Activated CD4-positive, alpha-beta memory T cell treated with anti-CD3 and anti-CD28 coated beads, Interleukin-2, amount 10 ng/mL, durations not matched to agents 7 days and 5 days (primary cell): ENCODE measurements at places on chromosomes 4 and X. TPM values are rescaled to one million over a fixed set of nuclear protein-coding genes. Genes with fewer than 3 reads are reported as not detected.
A peak's percentile ranks its signal among the peaks of the same experiment; 100 is the strongest.

Gene TMSB15A
- total RNA-seq = not detected

Gene MAGEA2
- not detected for total RNA-seq

Gene SH2D1A
- total RNA-seq = 61.2 TPM

Gene TRIM2
- 0.20 TPM for total RNA-seq

Gene STOX2
- total RNA-seq = not detected

Gene STK26
- total RNA-seq = 50.8 TPM

Gene SH3RF1
- total RNA-seq = 0.23 TPM

Gene DGKK
- not detected for total RNA-seq

Gene PLP1
- total RNA-seq = not detected

Gene MFAP3L
- total RNA-seq = 0.33 TPM

Gene DCLK2
- 0.05 TPM for total RNA-seq

Gene NRK
- total RNA-seq = not detected

DNA sequence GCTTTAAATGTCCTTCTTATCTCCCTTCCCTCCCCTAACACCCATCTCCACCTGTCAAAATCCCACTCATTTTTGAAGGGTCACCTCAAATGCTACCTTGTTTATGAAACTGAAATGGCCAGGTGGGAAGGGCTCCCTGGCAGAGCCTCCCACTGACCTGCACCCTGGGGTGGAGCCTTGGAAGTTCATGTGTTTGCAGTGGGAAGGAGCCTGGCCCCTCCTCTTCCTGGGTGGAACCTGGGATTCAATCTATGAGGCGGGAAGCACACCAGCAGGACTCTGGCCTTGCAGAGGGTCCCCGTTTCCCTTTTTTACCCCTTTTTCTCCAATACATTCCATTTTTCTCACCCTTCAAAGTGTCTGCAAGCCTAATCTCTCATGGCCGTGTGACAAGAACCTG is 197.4 kb downstream of the ENOX2 start:
- no peak for DNase-seq

DNA sequence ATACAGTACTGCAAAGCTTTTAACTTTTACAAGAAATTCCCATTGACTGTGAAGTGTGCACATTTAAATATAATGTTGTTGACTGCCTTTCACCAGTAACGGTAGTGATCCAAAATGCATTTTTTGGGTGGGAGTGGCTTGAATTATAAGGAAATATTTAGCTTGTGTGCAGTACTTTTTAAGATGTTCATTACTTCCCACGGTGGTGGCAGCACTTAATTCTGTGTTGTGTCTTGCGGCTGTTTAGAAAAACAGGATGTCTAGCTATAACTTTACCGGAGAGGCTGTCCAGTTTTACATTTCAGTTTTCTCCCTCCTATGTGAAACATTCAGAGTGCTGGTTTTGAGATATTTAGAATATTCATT is 1.7 kb downstream of the TMEM131L start:
- peak; percentile 38 for DNase-seq

GRCh38 chr4:54625391-54625790 is 32.4 kb upstream of the KIT start:
- no peak for DNase-seq

- DNase-seq = no peak
Measured at GRCh38 chr4:128462103-128462783, 174.6 kb upstream of the PGRMC2 start.

DNA sequence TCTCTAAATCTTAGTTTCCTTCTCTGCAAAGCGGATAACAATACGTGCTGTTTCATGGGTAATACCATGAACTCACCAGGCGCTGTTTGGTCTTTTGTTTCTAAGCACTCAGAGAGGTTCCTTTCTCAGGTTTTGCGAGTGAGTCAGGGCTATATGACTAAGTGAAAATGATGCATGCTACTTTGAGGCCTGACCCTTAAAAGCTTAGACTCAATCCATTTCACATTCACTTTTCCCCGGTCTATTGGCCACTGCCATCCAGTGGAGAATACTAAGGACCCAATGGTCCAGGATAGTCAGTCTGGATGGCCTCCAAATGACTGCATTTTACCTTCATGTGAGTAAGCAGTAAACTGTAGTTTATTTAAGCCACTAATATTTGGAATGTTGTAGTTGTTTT is 400.8 kb upstream of the SLIT2 start:
- DNase-seq = no peak

DNA sequence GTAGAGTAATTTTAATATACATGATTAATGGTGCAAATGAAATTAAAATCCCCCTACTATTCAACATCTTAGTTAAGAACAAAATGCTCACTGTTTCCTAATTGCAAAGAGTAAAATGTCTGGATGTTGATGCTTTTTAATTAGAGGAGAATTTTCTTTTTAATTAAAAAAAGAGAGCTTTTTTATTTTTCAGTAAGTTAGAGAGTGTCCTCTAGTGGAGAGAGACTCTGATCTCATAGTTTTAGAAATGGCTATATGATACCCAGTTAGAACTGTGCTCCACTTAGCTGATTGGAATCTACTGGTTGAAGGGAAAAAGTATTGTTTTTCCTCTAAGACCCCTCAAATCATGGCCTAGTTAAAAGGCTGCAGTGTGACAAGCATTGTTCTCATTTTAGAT is 312.0 kb upstream of the MAGEB2 start:
- no peak for DNase-seq

- DNase-seq = no peak
Measured at GRCh38 chr4:111031596-111031995, 408.7 kb upstream of the PITX2 start.

- no peak for DNase-seq
Measured at GRCh38 chr4:94621491-94622080, 136.2 kb upstream of the BMPR1B start.

GRCh38 chr4:6114181-6114580 is 86.2 kb downstream of the JAKMIP1 start:
- no peak for DNase-seq

DNA sequence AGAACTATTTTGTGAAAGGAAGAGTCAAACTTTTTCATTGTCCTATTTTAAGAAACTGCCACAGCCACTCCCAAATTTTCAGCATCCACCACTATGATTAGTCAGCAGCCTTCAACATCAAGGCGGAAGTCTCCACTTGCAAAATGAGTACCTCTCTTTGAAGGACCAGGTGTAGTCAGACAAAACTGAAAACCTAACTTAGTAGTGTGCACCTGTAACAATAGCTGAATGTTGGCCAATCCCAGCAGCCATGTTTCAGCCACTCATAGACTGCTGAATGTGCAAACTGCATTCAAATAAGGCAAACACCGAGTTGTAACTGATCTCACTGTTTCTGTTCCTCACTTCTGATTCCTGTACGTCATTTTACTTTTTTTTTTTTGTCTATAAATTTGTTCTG is 341.1 kb downstream of the IL15 start:
- no peak for DNase-seq

GRCh38 chr4:95267081-95267480 is 281.7 kb downstream of the UNC5C start:
- no peak for DNase-seq

GRCh38 chr4:43547561-43547960 is 655.0 kb downstream of the GRXCR1 start:
- DNase-seq = no peak

GRCh38 chrX:53317365-53318069 is 36.1 kb upstream of the IQSEC2 start:
- DNase-seq = peak; percentile 61

GRCh38 chr4:8039290-8039689 is 99.6 kb upstream of the AFAP1 start:
- no peak for DNase-seq

- DNase-seq = peak; percentile 19
Measured at GRCh38 chrX:54495814-54496516, at the start of gene FGD1. TSS of gene FGD1 (minus strand) at chrX:54496234. CDS start at chrX:54495432, 802 bp downstream.

GRCh38 chrX:6095469-6095868 is 133.2 kb downstream of the NLGN4X start:
- no peak for DNase-seq

DNA sequence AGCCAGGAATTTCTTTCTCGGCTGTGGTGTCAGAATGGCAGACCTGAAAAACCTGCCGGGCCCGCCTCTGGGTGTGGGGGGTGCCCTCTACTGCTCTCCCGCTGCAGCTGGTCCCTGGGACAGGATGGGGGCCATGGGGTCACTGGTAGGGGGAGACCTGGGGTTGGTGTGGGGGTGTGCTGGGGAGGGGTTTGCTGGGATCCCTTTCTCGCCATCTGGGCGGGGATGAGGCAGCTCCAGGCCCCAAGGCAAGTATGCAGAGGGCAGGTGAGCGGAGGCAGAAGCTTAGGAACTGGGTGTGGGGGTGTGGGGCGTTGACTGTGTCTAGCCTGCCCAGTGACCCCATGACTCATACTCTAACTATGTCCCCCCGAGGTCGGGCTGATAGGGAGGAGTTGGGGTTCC is 884 bp downstream of the CCDC120 start:
- no peak for DNase-seq

DNA sequence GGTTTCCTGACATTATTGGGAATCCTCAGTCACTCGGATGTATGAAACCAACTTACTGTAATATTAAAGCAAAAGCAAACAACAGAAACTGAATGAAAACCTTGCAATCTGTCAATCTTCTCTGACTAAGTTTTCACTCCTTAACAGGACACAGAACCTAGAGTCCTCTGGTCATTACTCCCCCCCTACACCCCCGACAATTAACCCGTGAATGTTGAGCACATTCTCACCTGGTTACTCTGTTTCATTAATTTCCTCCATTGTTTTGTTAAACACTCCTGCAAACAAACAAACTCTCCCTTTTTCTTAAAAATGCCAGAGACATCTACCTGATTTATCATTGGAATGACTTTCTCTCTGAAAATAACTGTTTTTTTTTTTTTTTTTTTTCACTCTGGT is 469.0 kb upstream of the PRKX start:
- DNase-seq = no peak

DNA sequence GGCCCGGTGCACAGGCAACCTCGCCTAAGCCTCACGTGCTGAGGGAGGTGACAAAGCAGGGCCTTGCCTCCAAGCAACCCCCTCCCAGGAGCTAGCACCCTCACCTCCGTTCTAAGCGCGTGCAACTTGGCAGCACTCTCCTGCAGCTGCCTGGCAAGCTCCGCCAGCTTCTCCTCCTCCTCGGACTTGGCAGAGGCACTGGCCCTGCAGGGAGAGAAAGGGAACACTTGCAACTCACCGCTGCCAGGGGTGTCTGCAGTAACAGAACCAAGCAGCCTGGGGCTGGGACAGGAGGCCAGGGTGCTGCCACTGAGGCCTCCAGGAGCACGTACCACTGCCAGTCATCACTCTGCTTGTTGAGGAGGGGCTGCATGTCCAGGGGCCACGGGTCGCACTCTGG is 10.3 kb upstream of the TREX2 start:
- DNase-seq = no peak

DNA sequence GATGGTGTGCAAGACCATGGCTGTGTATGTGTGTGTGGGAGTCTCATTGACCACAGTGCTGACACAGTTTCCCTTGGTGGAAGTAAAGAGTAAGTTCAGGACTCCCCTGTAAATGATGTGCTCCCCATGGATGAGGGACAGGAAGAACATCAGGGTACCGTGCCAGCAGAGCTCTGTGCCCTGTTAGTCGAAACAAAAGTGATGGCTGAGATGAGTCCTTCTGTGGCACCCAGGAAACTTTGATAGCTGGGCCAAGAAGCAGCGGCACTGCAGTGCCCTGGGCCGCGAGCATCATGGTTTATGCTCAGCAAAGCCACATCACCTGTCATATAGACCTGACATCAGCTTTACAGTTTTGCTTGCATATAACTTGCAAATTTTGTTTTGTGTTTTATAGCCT is 61.4 kb upstream of the CLDN34 start:
- DNase-seq = no peak

- DNase-seq = no peak
Measured at GRCh38 chr4:184968366-184968765, 49.9 kb upstream of the HELT start.

- no peak for DNase-seq
Measured at GRCh38 chr4:99652596-99653436, 4.8 kb downstream of the C4orf54 start.

DNA sequence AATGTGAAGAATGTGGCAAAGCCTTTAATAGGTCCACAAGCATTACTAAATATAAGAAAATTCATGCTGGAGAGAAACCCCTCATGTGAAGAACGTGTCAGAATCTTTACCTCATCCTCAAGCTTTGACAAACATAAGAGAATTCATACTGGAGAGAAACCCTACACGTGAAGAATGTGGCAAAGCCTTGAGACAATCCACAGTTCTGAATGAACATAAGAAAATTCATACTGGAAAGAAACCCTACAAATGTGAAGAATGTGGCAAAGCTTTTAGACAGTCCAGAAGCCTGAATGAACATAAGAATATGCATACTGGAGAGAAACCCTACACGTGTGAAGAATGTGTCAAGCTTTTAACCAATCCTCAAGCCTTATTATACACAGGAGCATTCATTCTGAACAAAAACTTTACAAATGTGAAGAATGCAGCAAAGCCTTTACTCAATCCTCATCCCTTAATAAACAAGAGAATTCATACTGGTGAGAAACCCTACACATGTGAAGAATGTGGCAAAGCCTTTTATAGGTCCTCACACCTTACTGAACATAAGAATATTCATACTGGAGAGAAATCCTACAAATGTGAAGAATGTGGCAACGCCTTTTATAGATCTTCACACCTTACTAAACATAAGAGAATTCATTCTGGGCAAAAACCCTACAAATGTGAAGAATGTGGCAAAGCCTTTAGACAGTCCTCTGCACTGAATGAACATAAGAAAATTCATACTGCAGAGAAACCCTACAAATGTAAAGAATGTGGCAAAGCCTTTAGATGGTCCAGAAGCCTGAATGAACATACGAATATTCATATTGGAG is 51.1 kb downstream of the ZNF732 start:
- DNase-seq = no peak

DNA sequence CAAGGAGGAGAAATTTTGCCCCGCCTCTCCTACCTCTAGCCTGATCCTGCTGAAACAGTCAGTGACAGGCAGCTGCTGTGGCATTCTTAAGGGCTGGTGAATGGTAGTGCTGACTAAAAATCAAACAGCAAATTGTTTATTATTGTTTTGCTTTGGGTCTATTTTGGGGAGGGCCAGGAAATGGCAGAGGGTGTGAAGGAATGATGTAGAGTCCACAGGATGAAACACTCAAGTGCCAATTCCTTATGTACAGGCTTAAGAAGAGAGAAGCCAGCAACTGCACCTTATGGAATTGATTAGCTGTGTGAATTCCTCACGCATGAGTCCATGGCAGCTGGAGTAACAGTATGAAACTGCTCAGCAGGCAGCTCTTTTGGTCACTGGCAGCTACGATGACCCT is 39.7 kb downstream of the VEGFC start:
- DNase-seq = no peak

DNA sequence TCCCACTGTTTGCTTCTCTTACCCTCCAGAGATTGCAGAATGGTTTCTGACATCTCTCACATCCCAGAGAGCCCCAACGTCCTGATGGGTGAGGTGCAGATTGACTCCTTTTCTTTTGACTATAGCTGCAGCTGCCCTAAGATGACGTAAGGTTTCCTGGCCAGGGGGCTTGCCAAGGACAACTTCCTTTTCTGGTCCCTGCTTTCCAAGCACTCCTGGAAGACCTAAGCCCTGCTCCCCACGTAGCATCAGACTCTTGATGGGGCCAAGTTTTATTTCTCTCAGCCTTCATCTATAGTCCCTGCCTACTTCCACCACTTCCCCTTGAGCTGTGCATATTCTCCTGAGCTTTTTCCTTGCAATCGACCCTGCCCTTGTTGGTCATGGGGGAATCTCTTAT is 497.7 kb downstream of the IDS start:
- DNase-seq = no peak

GRCh38 chr4:127747883-127748282 is 17.7 kb downstream of the SLC25A31 start:
- no peak for DNase-seq

GRCh38 chr4:169009286-169010124 is 550 bp downstream of the CBR4 start:
- DNase-seq = peak; percentile 63

GRCh38 chr4:4423706-4424498 is 37.0 kb downstream of the NSG1 start:
- DNase-seq = no peak
